ENCODE measurements at places on chromosomes 6 and 20.

DNA sequence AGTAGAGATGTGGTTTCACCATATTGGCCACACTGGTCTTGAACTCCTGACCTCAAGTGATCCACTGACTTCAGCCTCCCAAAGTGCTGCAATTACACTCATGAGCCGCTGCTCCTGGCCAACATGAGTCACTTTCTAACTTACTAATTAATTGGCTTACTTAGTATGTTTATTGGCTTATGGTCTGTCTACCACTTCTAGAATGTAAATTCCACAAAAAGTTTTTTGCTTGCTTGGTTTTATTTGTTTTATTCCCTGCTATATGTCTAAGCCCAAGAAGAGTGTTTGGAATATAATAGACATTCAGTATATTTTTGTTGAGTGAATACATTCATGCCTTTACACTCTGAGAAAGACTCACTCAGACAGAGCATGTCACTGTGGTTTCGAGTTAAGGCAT, 86.0 kb downstream of the SAMD3 start:
- DNase-seq: no peak

DNA sequence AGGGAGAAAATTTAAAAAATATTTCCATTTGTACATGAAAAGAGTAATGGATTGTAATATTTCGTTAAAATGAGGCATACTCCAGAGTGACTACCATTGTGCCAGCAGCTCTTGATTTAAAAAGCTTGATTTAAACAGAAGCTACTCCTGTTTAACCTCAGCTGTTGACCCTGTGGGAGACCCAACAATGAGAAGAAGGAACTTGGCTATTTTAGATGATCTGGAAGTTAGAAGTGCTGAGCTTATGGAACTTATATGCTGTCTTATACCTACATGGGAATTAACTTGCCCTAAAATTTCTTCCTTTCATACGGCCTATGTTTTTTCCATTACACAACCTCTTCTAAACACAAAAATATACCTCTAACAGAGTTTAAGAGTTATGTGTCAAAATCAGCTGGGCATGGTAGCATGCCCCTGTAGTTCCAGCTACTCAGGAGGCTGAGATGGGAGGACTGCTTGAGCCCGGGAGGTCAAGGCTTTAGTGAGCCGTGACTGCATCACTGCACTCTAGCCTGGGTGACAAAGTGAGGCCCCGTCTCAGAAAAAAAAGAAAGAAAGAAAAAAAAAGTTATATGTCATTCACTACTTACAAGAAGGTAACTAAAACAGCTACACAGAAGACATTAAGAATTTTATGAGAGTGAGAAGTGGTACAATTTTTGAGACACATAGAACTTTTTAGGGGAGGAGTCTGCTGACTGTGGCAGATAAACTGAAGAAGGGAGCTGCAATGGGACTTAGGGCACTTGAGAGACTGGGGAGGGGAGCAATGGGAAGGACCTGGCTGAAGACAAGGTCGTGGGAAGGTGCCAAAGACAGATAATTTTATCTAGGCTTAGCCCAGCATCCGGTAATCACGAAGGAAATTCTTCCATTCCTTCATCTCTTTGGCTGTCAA, 139.9 kb downstream of the MYB start:
- DNase-seq: no peak

DNA sequence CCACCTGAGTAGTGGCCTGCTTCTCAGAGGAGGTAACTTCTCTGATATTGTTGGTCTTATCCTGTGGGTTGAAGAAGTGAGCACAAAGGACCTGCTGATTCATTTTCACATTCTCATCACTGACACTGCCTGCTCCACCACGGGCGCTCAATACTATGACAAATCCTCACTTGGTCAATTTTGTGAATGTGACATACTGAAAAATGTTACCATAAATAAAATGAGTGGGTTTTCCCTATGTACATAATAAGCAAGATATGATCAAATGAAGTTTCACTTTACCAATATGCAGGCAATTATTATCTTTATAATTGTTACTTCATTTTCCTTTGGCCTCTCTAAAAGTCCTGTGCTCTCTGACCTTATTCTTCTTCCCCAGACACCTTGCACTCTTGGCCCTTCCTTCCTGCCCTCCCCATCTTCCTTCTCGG, 71.5 kb upstream of the RIPOR2 start:
- no peak for DNase-seq

GRCh38 chr6:5499644-5500306, 238.5 kb downstream of the FARS2 start:
- no peak for DNase-seq

GRCh38 chr6:4946521-4946920, 57.3 kb downstream of the RPP40 start:
- no peak for DNase-seq

DNA sequence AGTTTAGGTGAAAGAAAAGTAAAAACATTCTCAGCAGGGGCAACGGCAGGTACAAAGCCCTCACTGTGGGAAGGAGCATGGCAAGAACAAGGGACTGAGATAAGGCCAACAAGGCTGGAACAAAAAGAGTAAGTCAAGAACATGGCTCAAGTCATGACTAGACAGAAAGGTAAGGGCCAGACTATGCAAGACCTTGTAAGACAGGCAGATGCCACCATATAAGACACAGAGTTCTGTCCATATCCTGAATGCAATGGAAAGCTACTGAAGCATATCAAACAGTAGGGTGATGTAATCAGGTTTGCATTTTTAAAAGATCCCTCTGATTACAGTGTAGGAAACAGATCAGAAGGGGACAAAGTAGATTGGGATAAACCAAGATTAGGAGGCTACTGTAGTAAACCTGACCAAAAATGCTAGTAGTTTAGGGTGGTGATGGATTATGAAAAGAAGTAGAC, 5.5 kb downstream of the REV3L start:
- DNase-seq: no peak

Measured in SHP77 (cell line).